ENCODE measurements at places on chromosomes 7 and 10. TPM values are rescaled to one million over a fixed set of nuclear protein-coding genes. Genes with fewer than 3 reads are reported as not detected.

PNLIPRP3 gene
- not detected for total RNA-seq

LIPJ gene
- total RNA-seq = not detected

FAM13C gene
- total RNA-seq = not detected

GBX1 gene
- total RNA-seq = not detected

CYP2C9 gene
- total RNA-seq = not detected

INMT gene
- 0.15 TPM for total RNA-seq

ANKRD30A gene
- not detected for total RNA-seq

COL28A1 gene
- total RNA-seq = not detected

GRK5 gene
- total RNA-seq = 26.3 TPM

SEMA3A gene
- total RNA-seq = 88.9 TPM

INPP5F gene
- total RNA-seq = 46.4 TPM

PHYHIPL gene
- total RNA-seq = not detected

PRTFDC1 gene
- total RNA-seq = 19.9 TPM

ZNF679 gene
- total RNA-seq = not detected

Data from epithelial cell of umbilical artery (primary cell).